Fibroblast of skin of back (primary cell): ENCODE measurements at places on chromosomes 11 and 22.

DNA sequence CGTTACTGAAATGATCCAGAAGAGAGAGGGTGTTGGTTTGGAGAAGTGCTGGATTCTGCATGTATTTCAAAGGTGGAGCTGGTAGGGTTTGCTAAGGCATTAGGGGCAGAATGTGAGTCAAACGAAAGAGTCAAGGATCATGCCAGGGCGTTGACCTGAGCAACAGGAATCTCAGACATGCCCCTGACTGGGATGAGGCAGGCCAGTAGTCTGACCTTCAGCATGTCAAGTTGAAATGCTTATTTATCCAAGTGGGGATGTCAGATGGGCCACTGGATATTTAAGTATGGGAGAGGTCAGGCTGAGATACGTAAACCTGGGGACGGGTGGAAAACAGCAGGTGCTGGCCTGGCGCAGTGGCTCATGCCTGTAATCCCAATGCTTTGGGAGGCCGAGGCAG is 2.7 kb upstream of the TSGA10IP start:
- no peak for DNase-seq

DNA sequence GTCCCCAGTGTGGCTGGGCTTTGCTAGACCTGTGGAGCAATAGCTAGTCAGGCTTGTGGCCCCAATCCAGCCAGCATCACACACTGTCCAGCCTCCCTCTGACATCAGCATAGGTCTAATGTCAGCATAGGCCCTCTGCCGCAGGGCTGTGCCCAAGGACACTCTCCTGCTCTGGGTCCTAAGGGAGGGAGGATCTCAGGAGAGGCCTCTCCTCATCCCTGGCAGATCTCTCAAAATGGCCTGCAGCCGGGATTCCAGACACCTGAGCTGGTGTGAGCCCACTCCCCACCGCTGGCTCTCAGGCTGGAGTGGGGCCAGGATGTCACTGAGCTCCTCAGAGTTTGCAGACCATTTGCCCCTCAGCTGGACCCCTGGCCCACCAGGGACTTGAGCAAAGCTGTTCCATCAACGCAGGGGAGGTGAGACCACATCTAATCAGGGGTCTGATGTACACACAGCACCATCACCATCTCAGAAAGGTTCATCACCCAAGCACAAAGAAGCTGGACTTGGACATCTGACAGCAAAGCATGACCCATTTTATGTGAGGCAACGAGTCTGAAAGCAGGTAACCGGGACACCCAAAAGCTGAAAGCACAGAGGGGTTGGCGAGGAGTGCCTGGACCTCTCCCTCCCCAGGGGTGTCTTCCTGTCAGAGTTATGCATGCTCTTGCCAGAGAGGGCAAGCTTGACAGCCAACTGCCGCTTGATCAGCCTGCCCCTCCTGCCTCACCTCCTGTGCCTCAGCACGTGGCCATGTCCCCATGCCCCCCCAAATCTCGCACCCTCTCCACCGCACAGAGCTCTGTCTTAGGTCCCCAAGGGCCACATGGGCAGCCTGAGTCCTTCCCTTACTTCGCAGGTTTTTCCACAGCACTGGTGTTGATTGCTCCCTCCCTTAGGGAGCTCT is 69.7 kb upstream of the SEPTIN5 start:
- no peak for DNase-seq

- DNase-seq, result peak; percentile 41
Observed at GRCh38 chr22:19291218-19291579, 320 bp downstream of the CLTCL1 start.

DNA sequence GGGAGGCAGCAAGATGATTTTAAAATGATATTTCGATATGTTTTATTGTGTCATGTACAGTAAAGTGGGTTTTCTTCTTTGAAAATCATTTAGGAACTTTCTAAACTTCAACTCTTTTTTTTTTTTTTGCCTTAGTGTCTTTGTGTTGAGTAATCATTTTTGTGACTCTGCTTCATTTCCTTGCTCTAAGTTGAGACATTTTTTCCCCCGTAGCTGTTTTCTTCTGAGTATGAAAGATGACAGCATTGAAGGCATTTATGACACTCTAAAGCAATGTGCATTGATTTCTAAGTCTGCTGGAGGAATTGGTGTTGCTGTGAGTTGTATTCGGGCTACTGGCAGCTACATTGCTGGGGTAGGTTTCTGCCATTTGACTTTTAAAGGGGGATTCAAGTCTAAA is 23.5 kb downstream of the RRM1 start:
- peak; percentile 77 for DNase-seq

DNA sequence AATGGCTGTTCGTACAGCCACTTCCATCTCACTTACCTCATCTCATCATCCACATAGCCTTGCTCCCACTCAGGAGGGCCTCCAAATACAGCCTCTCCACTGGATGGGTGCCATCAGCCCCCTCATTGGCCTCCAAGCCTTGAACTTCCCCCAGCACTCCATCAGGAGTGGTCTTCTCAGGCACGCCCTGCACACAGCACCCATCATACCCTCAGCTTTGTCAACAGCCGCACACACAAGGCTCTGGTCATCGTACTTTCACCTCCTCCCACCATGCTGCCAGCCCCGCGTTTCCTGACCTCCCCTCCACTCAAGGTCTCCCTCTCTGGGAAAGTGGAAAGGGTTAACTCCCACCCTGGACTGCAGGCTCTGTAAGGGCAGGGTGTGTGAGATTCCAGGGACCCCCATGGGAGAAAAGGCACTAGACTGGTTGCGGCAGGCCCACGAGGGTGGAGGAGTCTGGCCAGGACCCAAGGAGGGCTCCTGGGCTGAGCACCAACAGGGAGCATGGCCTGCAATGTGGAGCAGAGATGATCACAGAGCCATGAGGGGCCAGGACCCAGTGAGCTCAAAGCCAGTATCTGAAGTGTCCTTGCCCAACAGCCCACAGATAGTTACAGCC is 21.0 kb upstream of the SCARF2 start:
- DNase-seq, result no peak

DNA sequence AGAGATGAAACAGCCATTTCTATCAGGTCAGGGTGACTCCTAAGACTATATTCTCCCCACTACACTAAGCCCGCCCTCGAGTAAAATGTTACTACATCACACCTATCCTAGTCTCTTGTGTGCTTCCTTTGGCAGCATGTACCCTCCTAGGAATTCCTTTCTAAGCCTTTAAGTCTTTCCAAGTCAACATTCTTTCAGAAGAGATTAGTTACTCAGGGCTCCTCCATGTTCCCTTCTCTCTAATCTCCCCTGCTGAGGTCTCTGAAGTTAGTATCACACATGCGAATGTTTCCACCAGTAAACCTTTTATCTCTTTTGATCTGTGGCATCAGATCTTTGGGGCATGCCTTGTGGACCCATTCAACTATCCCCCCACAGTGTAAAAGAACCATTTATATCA is 873.7 kb upstream of the FAT3 start:
- no peak for DNase-seq

DNA sequence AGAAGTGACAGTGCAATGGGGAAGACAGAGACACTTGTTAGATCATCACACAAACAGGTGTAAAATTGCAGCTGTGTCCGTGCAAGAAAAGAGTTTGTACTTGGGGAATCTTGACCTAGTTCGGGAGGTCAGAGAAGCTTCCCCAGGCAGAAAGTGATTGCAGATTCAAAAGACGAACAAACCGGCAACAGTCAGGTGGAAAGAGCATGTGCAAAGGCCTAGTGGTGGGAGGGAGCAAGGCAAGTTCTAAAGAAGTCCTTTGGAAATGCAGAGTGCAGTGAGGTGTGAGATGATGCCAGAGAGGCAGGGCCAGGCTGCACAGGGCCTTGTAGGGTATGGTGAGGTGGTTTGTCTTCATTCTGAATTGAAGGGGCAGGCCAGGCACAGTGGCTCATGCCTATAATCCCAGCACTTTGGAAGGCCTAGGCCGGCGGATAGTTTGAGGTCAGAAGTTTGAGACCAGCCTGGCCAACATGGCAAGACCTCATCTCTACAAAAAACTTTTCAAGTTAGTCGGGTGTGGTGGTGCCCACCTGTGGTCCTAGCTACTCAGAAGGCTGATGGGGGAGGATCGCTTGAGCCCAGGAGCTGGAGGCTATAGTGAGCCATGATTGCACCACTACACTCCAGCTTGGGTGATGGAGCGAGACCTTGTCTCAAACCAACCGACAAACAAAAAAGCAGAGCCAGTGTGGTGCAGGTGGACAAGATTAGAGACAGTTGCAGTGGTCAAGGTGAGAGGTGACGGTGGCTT is 1.9 kb upstream of the ESS2 start:
- DNase-seq, result no peak

DNA sequence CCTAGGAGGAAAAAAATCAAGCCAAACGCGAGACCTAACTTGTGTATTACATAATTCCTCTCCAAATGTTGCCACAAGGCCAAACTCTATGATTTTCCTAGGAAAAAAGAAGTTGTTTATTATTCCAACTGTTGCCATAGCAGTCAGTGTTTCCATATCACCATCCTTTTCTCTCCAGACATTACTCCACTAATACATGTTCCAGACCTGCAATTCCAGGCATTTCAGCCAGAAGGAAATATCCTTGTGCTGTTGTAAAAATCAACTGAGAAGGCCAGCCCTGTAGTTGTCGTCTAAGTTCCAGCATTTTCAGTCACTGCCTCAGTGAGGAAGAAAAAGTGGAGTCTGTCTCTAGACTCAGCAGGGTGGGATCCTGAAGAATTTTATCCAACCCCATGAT is 33.1 kb upstream of the PAMR1 start:
- DNase-seq, result peak; percentile 53

- DNase-seq, result peak; percentile 69
Observed at GRCh38 chr11:2928605-2929530, at the start of gene PHLDA2. Gene PHLDA2 (minus strand): TSS chr11:2929420. CDS start chr11:2929364, 56 bp downstream.

- no peak for DNase-seq
Observed at GRCh38 chr22:17792854-17793434, 18.7 kb upstream of the BID start.

DNA sequence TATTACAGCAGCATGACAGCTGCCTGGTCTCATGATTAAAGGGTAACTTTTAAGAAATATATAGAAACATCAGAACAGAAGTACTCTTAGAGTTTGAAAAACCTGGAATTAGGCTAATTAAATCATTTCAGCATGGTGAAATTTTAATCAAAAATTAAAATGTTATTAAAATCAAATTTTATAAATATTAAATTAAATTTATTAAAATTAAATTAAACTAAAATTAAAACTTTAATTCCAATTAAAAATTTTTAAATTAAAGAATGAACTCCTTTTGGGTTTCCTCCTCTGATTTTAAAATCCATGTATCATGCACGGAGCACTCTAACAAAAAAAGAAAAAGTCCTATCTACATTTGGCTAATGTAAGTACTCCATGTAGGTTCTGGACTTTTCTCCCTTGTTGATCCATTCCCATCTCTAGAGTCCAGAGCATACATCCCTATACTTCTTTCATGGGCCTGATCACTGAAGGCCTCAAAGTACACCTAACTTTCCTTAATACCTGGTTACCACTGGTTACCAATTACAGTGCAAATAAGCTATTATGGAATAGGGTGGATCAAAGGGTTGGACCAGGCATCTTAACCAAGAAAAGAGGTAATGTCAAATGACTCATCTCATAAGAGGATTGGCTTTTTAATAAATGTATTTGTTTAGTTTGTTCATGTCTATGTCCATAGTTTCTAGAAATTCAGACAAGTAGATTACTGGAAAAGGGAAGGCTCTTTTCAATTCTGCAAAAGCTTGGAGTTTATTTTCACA is 48.4 kb upstream of the MUC15 start:
- DNase-seq, result no peak

DNA sequence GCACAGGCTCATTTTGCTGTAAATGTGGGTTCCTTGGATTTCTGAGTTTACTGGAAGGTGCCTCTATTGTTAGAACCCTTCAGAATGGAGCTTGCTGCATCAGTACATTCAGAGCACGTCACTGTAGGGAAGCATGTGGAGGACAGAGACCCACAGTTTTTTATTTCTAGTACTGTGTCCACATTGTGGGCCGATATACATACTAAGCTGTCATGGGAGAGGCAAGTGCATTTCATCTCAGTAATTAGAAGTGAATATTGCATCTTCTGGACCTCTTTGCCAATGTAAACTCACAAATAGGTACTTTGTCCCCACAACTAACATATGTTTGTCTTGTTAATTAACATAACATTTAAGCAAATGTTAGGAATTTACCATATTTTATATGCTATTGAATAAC is 139.7 kb downstream of the NAV2 start:
- DNase-seq, result no peak
